RCC 7860 (cell line): ENCODE measurements at places on chromosomes 1 and 21.
A peak's percentile ranks its signal among the peaks of the same experiment; 100 is the strongest.

GRCh38 chr1:41659903-41660302 is 175.4 kb upstream of the EDN2 start:
- no peak for DNase-seq

- no peak for DNase-seq
Observed at GRCh38 chr1:5389101-5389885, 602.9 kb downstream of the NPHP4 start.

GRCh38 chr1:114208714-114209113 is 55.0 kb upstream of the SYT6 start:
- DNase-seq = no peak

DNA sequence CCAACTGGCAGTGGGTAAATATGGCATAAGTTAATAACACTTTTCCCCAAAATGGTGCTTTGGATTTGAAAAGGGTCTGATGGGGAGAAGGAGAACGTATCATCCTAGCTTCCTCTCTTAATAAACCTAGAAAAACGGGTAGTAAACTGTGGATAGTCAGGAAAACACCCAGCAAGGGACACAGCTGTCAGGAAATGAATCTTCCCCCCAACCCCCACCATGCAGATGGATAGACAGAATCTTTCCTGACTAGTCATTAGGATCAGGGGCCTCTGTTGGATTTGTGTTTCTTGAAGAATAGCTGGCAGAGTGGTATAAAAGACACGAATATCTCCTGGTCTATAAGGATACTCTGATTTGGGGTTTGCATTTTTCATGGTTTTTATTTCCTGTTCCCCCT is 22.5 kb upstream of the LAX1 start:
- DNase-seq = no peak

DNA sequence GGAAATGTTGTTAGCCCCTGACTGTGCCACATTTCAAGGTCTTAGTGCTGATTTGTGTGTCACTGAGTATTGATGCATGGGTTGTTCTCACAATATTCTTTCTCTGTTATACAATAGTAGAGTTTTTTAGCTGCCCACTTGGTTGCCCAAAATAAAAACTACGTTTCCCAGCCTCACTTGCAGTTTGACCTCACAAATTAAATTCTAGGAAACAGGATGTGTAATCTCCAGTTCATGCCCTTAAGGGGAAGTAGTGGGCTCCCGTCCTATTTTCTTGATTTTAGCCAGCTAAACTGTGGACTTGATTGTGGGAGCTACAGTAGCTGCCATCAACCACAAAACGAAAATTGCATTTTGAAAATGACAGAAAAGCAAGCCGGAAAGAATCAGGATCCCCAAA is 27.3 kb upstream of the LAMC1 start:
- peak; percentile 1 for DNase-seq

GRCh38 chr1:101185421-101185820 is 51.4 kb upstream of the S1PR1 start:
- peak; percentile 33 for DNase-seq

GRCh38 chr1:35449334-35450008 is 107.7 kb downstream of the KIAA0319L start:
- no peak for DNase-seq

DNA sequence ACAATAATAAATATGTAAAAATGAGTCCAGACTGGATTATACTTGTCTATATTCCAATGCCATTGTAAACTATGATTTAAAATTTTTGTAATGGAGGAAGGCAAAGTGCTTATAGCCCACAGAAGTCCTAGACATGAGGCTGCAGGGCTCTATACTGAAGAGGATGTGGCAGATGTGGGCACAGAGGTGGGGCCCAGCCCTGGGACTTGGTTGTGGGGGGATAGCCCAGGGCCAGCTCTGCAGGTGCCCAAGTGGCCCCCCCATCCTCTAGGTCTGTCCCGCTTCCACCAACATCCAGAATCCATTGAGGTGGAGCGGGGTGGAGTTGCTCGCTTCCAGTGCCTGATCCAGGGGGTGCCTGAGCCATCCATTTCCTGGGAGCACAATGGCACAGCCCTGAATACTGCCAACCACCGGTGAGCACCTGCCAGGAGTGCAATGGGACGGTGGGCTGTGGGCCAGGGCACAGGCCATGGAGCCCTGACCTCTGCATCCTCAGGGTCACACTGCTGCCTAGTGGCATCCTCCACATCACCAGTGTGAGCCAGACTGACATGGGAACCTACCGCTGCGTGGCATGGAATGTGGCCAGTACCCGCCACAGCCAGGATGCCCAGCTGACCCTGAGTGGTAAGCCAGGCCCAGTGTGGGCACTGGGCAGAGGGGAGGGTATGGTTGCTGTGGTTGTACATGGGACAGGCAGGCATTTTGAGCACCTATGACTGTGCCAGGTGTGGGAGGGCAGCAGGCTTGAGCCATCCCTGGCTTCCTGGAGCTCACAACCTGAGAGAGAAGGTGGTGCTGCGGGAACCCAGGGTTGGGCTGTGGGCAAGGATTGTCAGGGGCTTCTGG is 21.0 kb downstream of the SLC27A3 start:
- DNase-seq = no peak

DNA sequence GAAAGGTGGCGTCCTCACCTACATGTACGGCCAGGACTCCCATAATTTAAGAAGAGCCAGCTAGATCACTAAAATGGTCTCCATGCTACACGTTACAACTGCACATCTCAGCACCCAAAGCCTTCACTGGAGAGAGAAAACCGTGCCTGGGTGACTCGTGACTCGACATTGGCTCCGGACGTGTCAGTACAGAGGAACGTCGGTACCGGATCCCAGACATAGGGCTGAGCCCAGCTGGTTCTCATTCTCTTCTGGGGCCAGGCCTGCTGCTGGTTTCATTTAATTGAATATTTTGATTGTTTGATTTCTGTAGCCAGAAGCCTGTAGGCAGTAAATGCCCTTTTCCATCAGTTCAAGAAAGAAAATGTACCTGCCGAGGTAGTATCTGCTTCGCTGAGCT is 93.1 kb downstream of the HHIPL2 start:
- peak; percentile 18 for DNase-seq

DNA sequence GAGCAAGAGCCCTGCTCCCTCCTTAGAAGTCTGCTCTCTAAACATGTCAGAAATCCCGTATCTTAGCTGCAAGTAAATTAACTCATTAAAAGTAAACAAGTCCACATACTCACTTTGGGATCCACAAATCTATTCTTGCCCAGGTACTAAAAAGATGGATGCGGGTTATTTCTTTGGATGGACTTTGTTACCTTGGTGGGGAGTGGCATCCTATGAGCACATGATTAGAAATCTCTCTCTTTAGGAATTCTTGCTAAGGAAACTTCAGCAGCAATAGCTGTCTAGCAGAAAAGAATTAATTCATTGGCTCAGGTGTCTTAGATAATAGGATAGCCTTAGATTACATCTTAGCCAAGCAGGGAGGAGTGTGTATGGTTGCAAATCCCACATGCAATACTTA is 25.2 kb downstream of the NRDC start:
- DNase-seq = no peak

- DNase-seq = peak; percentile 43
Observed at GRCh38 chr1:217089361-217090014, 366.3 kb upstream of the ESRRG start.

DNA sequence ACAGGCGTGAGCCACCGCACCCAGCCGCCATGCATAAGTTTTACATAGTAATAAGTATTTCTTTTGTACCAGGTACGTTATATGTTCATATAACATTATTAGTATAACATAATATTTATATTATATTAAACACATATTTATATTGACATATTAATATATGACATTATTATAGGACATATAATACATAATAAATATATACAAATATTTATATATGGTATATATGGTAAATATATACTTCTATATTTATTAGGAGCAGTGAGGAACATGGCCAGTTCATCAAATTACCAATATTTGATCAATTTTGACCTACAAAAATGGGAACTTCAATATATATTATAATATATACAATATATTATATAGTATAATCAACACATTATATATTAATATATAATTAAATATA is 245.9 kb upstream of the FGGY start:
- DNase-seq = no peak

GRCh38 chr1:25472471-25472870 is 41.8 kb downstream of the MACO1 start:
- DNase-seq = no peak

- DNase-seq = no peak
Observed at GRCh38 chr21:40757366-40757765, 89.6 kb downstream of the DSCAM start.

GRCh38 chr21:17818186-17819113 is 706 bp downstream of the C21orf91 start:
- no peak for DNase-seq

DNA sequence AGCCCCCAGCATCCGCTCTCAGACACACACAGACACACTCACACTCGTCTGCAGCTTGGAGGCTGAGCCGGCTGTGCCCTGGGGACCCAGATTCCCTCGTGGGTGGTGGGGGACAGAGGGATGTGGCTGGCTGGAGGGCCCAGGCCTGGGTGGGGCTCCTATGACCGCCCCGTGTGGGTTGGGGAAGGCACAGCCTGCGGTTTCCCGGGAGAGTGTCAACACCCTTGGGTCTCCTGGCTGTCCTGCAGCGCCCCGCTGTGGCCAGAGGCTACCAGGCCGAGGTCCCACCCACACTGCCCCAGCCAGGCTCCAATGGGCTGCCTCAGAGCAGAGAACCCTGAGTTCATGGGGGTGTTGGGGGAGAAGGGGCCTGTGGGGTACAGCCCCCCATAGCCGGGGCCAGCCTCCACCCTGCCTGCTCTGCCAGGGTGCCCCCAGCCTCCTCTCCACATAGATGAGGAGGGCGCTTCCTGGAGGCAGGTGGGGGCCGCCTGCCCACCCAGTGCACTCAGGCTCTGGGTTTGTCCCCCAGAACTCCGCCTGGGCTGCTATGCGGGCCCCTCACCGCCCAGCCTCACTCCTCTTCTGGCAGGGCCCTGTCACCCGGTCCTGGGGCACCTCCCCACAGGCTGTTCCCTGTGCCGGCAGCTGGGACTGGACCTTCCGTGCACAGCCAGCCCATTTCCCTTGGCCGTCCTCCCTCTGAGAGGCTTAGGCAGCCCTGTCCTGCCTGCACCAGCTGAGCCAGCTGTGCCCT is at the start of gene TTC34:
Gene TTC34 (minus strand): TSS at position 159 of the 757 bp plus-strand sequence. CDS start 866 bp downstream, outside the sequence.
- no peak for DNase-seq

GRCh38 chr1:3340548-3341235 is 113.8 kb upstream of the ARHGEF16 start:
- no peak for DNase-seq

DNA sequence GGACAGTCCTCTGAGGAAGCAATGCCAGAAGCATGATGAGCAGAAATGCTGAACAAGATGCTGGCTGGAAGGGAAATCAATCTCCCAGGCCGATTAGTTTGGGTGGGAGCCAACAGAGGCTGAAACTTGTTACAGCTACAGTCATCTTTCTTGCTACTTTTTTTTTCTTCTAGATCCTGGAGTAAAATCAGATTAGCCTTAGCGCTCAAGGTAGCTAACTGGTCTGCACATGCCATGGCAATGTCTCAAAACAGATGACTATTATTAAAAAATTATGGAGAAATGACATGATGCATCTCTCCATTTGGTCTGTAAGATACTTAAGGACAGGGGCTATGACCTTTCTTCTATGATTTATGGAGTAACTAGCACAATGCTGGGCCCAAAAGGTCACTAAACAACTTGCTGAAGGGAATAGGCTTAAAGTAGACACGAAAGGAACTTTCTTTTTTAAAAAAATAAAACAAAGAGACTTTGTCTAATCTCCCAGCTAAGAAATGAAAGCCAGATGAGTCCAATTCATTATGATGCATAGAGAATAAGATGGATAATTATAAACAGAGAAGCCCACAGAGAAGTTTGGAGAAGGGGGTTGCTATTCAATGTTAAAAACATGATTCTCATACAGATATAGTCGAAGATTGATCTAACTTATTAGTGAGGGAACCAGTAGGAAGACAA is 42.5 kb downstream of the UTP25 start:
- no peak for DNase-seq

DNA sequence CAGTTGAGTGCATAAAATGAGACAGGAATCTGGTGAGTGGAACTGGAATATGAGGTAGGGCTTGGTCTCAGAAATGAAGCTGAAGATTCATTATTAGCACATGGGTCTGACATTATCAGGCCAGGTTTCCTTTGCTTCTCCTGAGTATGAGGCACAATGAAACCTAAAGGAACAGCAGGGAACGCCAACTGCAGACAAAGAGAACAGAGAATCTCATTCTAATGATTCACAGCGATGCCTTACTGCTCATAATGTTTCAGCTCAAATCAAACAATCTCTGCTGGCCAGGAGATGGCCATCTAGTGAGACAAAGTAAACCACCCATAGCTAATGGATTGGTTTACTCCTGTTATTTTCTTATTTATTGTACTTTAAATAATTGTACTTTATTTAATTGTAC is 133.5 kb downstream of the C1orf21 start:
- no peak for DNase-seq

DNA sequence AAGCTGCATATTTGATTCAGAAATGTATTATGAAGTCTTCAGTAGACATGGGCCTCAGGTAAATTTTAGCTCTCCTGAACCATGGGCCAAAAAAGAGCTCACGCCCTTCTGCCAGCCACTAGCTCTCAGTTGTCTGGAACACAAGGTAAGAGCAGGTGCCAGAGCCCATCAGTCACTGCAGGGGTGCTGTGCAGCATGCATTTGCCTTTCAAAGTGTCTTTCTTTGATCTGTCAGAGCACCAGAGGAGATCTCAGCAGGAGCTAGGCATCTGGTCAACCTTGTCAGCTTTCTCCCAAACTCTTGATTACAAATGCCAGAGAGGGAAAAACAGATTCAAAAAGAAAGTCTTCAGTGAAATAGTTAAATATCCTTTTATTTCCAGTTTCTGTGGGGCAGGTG is 332.3 kb downstream of the COL11A1 start:
- no peak for DNase-seq

DNA sequence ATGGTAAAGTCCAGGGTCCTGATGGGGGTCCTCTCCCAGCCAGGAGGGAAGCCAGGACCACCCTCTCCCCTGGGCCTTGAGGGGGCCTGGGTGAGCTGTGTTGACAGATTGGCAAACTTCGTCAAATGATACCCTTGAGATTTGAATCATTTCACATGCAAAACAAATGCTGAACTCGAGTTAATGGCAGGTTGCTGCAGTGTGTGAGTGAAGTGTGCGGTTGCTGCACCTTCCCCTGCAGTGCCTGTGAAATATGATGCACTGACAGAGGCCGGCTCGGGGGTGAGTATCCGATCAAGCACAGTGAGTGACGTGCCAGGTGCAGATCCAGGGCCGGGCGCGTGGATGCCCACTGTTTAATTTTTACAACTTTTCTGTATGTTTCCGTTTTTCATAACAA is 5.7 kb upstream of the KRTAP12-1 start:
- DNase-seq = no peak

- peak; percentile 21 for DNase-seq
Observed at GRCh38 chr1:32538887-32539583, at the start of gene ZBTB8A. TSS of gene ZBTB8A (plus strand) at chr1:32539427. CDS start at chr1:32592932, 53,505 bp downstream.

- no peak for DNase-seq
Observed at GRCh38 chr1:60173006-60173405, 99.4 kb upstream of the C1orf87 start.

DNA sequence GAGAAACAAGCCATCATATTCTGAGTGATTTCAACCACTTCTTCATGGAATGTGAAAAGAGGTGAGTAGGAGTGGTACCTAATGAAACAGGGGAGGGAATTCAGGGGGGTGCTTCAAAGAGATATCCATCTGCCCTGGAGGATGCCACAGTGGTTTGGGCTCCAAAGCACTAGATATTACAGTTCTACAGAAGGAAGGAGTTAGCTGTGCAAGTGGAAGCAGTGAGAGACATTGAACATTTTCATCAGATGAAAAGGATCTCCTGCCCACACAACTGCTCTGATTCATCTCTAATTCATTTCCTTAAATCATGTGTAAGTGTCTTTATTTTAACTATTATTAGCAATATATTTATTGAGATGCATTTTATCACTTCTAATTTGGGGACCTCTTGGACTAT is 2.8 kb upstream of the RGS5 start:
- DNase-seq = no peak

GRCh38 chr1:215484171-215484939 is 82.7 kb upstream of the KCTD3 start:
- DNase-seq = no peak
